ENCODE measurements at places on chromosomes 4 and X.

DNA sequence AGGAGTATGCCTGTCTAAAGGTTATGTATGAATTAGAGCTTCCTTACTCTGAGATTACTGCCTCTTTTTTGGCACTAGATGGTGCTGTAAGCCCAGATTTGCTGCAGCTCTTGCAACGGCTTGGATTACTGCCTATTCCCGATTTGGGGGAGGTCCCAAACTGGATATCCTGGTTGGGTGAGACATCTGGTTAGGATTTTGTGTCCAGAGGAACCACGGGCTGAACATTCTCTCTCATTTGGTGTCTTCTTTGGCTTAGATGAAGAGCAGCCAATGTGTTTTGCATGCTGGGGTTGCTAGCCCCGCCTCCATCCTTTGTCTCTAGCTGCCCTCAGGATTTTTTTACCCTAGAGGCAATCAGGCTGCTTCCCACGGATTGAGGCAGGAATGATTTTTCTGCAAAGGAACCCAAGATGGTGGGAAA is 31.9 kb downstream of the F8A1 start:
- peak; percentile 71 for DNase-seq

DNA sequence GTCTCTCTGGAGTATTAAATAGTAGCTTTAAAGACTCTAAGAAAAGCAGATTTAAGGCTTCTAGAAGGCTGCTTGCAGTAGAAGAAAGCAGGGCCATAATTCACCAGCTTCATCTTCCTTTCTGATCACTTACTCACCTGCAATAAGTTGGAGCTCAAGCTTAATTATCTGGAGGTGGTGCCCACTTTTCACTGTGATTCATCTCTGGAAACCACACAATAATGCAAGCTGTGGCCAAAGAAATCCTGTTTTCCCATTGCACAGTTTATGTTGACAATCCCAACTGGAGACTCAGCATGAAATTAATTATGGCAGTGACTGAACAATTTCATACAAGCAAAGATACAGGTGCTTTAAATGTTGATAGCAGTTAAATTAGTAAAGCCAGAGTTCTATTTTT is 14.7 kb downstream of the CWH43 start:
- DNase-seq: no peak

- DNase-seq: no peak
These were observed 35.1 kb downstream of the ATG4A start for GRCh38 chrX:108126661-108127060.

GRCh38 chrX:155745792-155746191 is 133.0 kb upstream of the TMLHE start:
- DNase-seq: no peak

GRCh38 chr4:7987148-7987989 is 47.7 kb upstream of the AFAP1 start:
- peak; percentile 82 for DNase-seq

DNA sequence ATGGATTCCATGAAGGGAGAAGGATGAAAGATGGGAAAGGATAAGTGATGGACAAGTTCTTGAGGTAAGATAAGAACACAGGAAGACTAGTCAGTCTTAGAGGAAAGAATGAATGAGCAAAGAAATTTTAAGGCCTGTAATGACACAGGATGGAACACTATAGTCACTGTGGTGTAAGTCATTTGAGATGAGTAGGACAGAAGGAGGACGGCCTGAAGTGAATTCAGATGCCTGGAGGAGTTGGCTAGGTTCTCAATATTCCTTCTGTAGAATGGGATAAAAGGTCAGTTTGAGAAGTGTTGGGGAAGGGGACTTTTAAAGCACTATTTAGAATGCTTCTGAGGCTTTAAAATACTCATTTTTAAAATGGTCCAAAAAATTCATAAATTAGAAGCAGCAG is 3.9 kb downstream of the MSMO1 start:
- no peak for DNase-seq

DNA sequence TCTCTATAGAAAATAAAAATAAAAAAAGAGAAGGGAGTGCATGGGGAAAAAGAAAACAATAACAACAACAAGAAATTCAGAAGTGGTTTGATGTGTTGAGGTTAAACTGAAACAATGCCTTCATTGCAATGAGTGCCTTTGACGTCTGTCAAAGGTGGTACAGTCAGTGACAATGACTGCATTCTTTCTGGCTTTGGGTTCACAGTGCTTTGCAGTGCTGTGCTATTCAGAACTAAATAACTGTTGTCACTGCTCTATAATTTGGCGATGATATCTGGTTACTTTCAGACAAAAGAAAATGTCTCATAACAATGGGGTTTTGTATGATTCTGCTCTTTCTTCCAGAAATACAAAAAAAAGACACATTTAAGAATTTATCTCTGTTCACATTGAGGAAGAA is 488.6 kb upstream of the MAGEB2 start:
- no peak for DNase-seq

DNA sequence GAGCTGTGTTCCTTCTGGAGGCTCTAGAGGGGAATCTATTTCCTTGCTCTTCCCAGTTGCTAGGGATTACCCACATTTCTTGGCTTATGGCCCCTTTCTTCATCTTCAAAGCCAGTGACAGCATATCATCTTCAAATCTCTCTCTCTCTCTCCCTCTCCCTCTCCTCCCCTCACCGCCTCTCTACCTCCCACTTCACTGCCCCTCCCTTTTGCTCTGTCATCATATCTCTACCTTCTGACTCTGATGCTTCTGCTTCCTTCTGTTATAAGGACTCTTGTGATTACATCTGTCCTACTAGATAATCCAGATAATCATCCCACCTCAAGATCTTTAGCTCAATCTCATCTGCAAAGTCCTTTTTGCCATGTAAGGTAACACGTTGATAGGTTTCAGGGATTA is 93.1 kb upstream of the TEX13D start:
- DNase-seq: no peak

- no peak for DNase-seq
These were observed 36.1 kb downstream of the FRMPD4 start for GRCh38 chrX:12174358-12174757.

DNA sequence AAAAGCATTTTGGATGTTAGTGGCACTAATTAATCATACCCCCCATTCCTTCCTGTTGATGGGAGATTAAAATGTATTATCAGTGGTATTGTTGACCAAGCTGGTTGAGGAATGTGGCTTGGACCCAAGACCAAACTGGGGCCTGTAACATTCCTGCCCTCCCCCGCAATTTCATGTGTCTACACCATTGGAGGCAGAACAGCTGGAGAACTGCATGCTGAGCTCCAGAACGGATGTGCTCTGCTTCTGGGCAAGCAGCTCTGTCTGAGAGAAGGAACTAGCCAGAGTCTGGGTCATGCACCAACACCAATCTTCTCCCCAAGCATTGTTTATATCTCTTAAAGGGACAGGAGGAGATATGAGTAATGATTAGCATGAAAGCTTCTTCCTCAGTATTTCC is 185.5 kb downstream of the CEP135 start:
- DNase-seq: no peak

- no peak for DNase-seq
These were observed 13.2 kb upstream of the COX7B2 start for GRCh38 chr4:46922205-46922604.

GRCh38 chr4:38681281-38681991 is 17.4 kb downstream of the KLF3 start:
- no peak for DNase-seq

DNA sequence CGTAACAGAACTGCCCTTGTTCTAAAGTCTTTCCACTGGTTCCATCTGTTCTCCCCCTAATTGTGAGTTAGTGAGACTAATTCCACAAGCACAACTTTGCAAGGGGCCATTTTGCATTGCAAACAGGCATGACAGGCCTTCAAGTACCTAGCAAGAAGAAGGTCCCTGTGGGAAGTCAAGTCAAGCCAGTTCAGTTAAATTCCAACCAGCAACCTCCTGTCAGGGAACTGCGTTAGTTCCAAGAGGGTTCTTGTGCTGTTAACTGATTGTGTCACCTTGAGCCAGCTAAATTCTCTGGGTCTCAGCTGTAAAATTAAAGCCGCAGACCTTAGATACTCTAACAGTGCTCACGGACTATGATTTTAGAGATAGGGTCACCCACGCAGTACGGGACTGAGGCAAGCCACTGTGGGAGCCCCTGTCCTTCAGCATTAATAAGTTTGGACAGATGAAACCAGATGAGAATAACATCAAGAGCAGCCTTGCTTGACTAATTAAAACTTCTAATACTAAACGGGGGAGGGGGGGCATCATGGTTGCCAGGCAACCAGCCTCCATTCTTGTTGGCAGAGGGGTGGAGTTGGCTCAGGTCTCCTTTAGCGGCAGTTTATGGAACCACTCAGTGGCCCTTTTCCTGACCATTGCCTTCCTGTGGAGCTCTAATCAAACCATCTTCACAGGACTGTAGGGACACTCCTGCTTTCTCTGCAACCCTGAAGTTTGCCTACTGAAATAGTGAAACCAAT is 24.1 kb upstream of the TMEM150C start:
- no peak for DNase-seq

- DNase-seq: no peak
These were observed 61.3 kb downstream of the HOPX start for GRCh38 chr4:56619816-56620215.

GRCh38 chr4:119038116-119038841 is 97.4 kb upstream of the MYOZ2 start:
- DNase-seq: peak; percentile 32

DNA sequence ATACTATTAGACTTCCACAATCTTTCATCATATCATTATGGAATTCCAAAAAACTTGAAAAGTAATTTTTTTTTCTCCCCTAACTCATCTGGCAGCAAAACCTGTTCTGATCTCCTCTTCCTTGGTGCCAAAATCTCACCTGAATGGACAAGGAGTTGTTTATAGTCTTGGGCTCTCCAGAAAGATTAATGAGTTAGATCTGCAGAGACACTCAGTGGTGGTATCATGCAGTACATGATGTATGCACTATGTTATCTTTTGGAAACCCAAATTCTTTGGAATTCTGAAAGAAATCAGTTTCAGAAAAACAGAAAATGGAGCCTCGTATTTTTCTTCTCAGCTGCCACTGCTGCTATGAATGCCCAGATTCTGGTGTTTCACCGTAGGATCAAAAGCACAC is 11.7 kb downstream of the GPM6B start:
- DNase-seq: no peak

GRCh38 chr4:149291463-149291862 is 524.2 kb downstream of the IQCM start:
- DNase-seq: no peak

GRCh38 chr4:143477487-143477886 is 36.0 kb upstream of the SMARCA5 start:
- no peak for DNase-seq

DNA sequence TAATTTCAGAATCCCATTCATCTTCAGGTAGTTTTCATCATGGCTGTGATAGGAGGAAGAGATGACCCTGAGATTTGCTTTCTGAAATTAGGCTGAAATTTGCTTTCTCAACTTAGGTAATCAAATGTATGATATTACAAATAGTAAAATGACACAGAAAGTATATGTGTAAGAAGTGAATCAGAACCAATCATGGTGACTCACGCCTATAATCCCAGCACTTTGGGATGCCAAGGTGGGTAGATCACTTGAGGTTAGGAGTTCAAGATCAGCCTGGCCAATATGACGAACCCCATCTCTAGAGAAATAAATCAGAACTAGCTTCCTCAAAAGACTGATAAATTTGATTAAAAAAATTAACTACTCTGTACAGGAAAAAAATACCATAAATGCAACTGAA is 555.4 kb downstream of the STPG2 start:
- DNase-seq: no peak

DNA sequence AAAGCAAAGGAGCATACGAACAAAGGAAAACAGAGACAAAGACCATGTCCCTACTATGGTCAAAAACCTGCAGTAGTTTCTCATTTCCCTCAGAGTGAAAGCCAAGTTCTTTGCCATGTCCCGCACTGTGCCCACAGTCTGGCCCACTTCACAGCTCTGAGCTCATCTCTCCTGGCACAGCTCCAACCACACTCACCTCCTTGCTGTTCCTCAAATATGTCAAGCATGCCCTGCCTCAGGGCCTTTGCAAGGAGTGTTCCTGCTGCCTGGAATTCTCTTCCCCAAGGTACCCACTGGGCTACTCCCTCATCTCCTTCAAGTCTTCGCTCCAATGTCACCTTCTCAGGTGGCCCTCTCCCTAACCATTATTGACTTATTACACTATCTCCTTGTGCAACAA is 72.1 kb downstream of the COX18 start:
- no peak for DNase-seq

DNA sequence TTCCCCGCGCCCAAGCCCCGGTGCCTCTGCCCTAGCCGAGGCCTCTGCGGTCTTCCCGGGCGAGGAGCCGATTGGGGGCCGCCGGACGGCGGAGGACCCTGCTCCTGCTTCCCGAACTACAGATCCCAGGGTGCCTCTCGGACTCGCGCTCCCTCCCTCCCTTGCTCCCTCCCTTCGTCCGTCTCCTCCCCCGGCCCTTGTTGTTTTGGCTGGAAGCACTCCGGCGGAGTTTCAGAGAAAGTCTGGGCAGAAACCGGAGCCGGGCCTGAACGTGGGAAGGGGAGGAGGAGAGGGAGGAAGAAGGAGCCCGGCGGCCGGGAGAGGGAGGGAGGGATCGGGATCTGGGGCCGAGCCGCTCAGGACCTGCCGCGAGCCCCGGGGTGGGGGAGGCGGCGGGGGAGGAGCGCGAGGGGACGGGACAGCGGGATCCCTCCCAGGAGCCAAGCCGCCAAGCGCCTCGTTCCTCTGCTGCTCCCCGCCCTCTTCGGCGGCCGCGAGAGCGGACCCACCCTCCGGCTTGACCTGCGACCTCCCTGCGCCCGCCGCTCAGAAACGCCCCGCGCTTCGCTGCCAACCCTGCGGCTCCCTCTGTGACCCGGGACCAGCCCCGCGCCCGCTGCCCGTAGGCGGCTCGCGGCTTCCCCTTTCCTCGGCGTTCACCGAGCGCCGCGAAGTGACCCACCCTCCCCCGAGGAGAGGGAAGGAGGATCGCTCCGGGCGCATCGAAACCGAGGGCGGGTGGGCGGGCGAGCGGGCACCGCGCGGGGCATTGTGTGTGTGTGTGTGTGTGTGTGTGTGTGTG is 496 bp upstream of the GAB1 start:
- DNase-seq: peak; percentile 89

GRCh38 chr4:6873792-6874461 is 35.7 kb upstream of the TBC1D14 start:
- peak; percentile 64 for DNase-seq
